Ascending aorta (tissue), 2 donors: ENCODE measurements at places on chromosomes 3 and 15.

DNA sequence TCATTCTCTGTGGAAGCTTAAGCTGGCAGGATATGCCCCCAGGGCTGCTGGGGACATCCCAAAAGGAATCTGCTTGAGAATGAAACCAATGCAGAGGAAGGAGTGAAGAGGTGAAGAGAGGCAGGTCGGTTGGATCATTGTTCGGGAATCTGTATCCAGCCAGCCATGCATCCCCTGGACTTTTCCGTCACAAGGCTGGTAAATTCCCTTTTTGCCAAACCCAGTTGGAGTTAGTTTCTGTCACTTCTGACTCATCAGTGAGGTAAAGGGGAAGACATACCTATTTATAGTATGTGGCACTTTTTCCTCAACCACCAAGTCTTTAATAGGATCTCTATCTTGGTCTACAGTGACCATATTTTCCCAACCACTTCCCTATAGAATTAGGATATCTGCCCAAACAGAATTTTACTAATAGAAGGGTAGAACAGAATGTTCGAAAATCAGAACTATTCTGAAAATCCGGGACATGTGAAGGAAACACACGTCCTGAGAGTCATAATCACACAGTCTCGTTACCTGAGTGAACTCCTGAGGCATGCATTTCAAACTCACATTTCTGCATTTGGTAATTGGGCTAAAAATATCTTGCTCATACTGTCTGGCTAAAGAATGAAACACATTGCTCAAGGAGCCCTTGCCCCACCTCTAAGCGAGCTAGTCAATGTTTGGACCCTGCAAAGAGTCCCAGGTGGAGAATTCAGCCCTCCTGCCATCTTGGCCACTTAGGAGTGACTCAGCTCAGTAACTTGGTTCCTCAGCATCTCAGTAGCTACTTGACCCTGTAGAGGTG is 289.7 kb upstream of the ADAMTS9 start:
- DNase-seq: no peak

DNA sequence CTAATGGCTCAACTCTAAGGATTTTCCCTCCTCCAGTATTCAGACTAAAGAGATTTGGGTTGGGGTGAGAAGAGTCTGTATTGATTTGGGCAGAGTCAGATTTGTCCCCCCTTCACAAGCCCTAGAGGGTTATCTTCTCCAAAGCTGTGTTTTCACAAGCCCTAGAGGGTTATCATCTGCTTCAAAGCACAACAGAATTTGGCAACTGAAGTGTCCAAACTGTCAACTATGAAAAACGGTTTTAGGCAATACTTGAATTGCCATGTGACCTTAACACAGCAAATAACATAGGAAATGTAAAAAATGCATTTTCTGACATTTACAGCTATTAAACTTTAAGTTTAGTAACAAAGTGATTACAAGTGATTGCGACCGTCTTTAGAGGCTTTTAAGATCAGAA is 119.9 kb downstream of the IMPG2 start:
- DNase-seq: no peak

- DNase-seq: no peak
Observed at GRCh38 chr3:42020684-42021307, 58.9 kb upstream of the ULK4 start.

DNA sequence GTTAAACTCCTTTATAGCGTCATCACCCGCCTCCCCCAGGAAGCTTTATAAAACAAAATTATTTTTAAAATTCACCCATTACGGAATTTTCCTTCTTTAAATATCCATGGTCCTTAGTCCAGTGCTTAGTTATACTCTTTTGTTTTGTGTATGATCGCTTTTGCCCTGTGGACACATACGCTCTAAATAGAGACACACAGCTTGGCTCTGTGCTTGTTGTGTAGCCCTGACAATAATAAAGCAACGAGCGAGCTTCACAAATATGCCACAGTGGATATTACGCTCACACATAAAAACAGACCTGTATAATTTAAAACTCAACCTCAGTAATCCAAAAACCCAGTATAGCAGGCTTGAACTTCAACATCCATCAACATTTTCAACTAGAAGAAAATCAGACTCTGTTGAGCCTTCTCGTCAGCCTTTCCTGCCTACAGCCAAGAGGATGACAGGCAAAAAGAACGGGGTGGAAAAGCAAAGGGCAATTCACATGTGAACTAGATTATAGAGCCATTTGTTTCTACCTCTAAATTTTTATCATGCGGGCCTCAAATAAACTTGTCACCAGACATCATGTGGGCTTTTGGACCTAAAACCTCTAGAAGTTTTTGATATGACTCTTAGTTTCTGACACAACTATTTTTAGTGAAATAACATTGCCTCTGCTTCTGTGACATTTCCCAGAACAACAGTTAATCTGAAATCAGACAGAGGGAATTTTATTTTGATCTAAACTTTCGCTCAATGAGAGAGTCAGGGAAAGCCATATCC is 89.6 kb upstream of the THBS1 start:
- DNase-seq: no peak

DNA sequence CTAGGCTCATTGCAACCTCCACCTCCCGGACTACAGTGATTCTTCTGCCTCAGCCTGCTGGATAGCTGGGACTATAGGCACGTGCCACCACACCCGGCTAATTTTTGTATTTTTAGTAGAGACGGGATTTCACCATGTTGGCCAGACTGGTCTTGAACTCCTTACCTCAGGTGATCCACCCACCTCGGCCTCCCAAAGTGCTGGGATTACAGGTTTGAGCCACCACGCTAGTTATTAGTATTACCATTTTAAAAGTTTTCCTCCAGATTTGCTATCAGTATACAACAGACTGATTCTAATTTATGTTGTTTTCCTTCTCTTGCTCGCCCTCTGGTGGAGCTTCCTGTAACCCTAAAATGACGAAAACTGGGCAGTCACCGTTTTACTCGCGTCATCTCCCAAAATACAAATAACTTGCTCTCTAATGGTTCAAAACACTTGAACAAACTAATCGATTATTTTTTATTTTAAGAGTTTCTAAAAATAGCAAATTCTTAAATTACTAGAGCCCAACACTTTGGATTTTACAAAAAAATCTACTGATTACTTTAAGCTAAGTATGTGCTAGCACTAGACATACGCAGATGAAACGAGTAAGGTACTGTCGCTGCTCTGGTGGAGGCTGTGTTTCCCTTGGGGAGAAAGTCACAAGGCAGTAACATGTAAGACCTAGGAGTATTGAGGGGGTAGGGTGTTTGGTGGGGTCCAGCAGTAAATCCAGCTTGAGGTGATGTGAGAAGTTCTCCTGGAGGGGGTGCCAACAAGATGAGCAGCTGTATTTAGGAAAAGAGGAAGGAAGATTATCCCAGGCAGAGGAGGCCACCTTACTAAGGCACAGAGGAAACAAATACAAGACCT is 203.3 kb downstream of the MBNL1 start:
- DNase-seq: peak; percentile 88

- no peak for DNase-seq
Observed at GRCh38 chr3:188053710-188054380, 100.1 kb upstream of the LPP start.

- DNase-seq: no peak
Observed at GRCh38 chr15:33757516-33758232, 210.6 kb upstream of the CHRM5 start.

- no peak for DNase-seq
Observed at GRCh38 chr3:176522436-176522835, 674.8 kb downstream of the TBL1XR1 start.

DNA sequence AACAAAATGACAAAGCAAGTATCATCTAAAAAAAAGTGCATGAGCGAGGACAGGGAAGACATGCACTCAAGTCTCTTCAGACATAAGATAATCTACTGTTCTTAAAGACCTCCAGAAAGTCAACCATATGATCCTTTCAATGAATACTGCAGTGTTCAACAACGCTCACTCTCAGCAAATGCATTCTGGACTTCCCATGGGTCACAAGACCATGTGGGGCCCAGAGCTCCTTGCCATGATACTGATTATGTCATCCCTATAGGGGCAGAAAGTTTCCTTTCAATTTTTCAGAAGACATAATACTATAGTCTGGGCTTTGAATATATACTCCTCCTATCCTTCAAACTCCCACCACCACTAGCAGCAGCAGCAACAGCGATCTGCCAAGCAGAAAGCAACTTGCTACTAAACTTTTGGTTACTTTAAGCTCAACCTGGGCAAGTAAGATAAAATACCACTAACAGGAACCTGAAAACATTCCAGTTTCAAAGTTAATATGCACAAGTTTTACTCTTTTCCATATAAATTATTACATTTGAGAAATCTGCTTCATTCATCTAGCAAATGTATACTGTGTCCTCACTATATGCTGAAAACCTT is 143.5 kb downstream of the ADAM10 start:
- DNase-seq: no peak

DNA sequence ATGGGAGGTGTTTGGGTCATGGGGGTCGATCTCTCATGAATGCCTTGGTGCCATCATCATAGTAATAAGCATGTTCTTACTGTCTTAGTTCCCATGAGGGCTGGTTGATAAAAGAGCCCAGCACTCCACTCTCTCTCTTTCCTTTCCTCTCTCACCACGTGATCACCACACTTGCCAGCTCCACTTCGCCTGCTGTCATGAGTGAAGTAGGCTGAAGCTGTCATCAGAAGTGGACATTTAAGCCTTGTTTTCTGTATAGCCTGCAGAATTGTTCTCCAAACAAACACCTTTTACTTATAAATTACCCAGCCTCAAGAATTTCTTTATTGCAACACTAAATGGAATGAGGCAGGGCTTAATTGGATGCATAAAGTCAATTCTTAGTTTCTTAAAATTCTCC is 6.1 kb downstream of the OR5H1 start:
- DNase-seq: no peak

DNA sequence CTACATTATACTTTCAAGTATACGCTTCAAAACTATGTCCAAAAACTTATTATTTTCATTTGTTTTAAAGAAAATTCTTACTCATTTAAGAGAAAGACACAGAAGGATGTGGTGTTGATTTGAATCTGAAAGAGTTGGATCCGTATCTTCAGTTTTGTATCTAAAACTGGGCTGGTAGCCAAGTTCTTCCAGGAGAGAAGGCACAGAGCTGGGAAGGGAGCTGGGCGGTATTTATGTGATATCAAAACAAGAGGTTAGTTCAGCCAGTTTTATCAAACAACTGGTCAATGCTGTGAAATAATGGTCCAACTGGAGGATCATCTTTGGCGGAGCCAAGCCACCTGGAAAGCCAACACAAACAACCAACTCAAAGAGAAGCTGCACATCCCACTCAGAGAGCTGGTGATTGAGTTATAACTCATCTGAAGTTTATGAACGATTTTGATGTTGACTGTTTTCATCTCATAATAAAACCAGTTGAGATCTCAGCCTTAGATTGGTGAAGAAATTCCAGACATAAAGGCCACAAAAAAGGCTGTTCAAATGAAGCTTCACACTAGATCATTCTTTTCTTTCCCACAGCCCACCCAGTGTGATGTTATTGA is 489.6 kb upstream of the RASGRP1 start:
- no peak for DNase-seq

DNA sequence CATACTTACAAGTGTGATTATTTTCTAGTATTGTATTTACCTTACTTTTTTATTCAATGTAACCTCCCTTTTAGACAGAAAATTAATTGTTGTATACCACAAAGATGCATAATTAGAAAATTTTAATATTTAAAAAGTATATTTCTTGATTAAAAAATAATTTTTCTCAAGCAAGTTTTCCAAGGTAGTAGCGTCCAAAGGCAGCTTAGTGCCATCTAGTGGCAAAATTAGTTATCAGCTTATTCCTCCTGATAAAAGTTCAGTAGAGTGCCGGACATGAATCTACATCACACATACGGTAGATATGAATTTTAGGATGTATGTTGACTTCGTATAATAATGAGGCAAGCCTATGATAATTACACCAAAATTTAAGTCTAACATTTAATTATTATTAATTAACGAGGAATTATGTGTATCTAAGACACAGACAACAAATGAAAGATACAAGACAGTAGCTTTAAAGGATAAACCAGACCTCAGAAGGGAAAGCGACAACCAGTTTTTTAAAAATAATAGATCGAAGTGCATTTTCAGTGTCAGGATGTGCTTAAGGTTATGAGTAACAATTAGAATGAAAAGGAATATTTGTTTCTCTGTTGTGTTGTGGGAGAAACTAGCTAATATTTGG is 405.9 kb downstream of the ROBO1 start:
- no peak for DNase-seq

DNA sequence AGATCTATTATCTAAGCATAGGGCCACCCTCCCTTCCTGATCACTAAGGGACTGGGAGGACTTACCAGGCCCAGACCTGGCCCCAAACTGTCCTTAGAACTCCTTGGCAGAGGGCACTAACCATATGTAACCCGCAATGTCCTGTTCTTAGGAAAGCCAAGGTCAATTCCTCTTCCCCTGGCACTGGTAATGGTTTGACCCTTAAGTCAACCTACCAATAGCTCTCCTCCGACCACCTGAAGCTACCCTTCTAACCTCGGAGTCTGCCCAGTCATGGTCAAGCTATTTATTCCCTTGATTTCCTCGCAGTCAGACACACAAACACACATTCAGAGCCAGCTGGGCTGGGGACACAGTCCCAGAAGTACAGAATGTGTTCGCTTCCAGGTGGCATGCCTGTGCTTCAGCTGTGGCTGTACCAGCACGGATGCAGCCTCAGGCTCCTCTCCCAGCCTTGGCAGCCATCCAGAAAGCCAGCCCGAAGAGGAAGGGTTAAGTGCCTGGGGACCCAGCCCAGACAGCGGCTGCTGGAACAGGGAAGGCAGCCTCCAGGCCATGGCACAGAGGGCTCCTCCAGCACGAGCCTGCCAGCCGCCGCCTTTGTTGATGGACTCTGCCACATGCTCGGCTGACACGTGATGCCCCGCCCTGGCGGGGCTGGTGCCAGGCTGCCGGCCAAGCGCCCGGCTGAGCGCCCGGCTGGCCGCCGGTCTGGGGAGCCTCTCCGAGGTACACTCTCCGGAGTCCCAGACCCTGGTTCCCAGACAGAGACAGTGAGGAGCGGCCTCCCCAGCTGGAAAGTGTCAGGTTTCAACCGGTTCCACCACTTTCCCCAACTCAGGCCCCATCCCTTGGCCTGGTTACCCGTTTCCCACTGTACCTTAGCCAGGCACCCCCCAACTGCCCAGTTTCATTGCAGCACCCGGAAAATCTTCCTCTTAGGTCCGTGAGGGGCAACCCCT is 5.5 kb downstream of the BMF start:
- peak; percentile 66 for DNase-seq

DNA sequence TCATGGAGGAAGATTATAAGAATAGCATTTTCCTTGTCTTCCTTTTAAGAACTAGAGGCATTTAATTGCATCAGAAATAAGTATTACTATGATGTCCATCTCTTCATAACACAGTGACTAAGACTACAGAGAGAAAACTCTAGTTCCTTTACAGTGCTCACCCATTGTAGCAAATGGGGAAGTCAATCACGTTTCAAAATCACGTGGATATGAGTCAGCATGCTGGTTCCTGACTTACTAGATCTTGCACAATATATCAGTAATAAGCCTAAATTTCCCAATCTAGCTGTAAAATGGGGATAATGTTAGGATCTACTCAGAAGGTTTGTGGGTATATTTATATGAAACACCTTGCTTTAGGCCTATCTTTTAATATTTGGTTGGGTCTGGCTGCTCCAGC is 254.8 kb upstream of the EOMES start:
- peak; percentile 8 for DNase-seq

GRCh38 chr3:138408751-138409570 is 25.5 kb upstream of the ESYT3 start:
- no peak for DNase-seq
